Nucleus accumbens (tissue), 56 donors: ENCODE measurements at places on chromosomes 3 and 15.

GRCh38 chr3:102926618-102927017 is 491.8 kb downstream of the ZPLD1 start:
- no peak for DNase-seq

DNA sequence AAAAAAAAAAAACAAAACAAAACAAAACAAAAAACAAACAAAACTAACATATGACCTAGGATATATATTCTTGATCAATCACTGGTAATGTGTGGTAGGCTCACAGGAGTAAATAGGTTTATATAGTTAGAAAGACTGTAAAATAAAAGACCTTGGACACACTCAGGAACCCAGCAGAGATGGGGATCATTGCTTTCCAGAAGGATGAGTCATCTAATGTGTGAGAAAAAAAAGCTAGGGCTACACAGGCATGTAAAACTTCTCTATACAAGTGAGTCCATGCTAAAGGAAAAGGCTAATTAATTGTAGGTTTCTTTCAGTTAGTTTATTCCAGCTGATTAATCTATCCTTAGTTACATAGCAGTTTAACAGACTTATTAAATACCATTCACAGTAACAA is 710.3 kb upstream of the ARPP21 start:
- no peak for DNase-seq

- peak; percentile 55 for DNase-seq
These were observed 33.7 kb downstream of the VIPR1 start for GRCh38 chr3:42535981-42536784.

DNA sequence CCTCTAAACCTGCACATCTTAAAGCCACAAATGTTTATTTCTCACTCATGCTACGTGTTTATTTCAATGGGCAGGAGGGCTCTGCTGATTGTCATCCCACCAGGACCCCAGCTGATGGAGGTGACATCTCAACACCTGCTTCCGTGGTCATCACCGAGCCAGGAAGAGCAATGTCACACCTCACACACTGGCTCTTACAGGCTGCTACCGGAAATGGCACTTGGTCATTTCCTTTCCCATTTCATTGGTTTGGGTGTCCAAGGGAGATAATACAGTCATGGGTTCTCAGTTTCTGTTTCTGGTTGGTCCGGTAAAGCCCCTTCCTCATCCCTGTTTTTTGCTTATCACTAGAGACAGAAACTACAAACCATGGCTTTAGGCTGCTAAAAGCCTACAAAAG is 41.9 kb downstream of the ABHD2 start:
- DNase-seq, result no peak

- DNase-seq, result no peak
These were observed 54.9 kb upstream of the MYRIP start for GRCh38 chr3:39754549-39754948.

- no peak for DNase-seq
These were observed 35.7 kb downstream of the CCDC80 start for GRCh38 chr3:112605285-112605684.

DNA sequence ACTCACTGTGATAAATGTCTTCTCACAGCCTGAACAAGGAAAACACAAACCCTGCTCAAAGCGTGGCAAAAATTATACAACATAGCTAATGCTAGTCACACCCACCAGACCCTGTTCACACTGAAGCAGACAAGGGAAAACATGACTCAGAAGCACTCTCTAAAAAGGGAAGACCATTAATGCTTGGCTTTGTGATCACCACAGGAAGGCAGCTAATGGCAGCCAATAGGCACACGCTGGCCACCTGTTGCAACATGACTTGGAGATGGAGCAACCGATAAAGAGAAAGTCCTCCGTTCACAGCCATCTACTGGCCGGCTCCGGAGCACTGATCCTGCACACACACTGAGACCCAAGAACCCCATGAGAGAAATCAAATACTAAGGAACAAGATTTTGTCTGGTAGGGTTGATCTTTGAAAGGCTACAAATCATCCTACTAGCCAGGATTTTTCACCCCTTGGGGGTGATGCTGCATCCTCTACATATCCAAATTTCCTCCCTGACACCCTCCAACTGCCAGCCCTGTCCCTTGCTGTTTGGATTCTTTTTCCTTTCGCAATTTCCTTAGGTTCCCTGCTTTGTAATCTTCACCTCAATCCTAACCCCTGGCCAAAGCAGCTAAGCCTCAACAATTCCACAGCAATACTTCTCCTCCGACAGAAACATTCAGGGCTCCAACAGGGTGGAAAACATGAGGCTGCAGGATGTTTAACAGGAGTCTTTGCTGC is 3.2 kb downstream of the ZXDC start:
- DNase-seq, result peak; percentile 16
